Smooth muscle cell of trachea (primary cell): ENCODE measurements at places on chromosomes 1 and 21. TPM values are rescaled to one million over a fixed set of nuclear protein-coding genes. Genes with fewer than 3 reads are reported as not detected.

Gene ANXA9
- total RNA-seq, result 0.17 and 0.29 TPM in 2 replicates

Gene VASH2
- total RNA-seq, result 0.99 and 1.0 TPM in 2 replicates

Gene BLACAT1
- under 0.01 TPM in 1 of 2 replicates, not detected in the other for total RNA-seq

Gene MTARC1
- 1.2 and 3.0 TPM in 2 replicates for total RNA-seq

Gene CFHR3
- total RNA-seq, result not detected in 2 replicates

Gene OR2L2
- under 0.01 TPM in 1 of 2 replicates, not detected in the other for total RNA-seq

Gene S100A7
- not detected in 2 replicates for total RNA-seq

Gene KTI12
- total RNA-seq, result 12.4 and 15.4 TPM in 2 replicates

Gene EVA1C
- total RNA-seq, result 5.4 and 5.5 TPM in 2 replicates

Gene TBX15
- total RNA-seq, result under 0.01 TPM in 1 of 2 replicates, not detected in the other

Gene LCE3E
- total RNA-seq, result not detected in 2 replicates

Gene FCER1G
- total RNA-seq, result 0.58 TPM in 1 of 2 replicates, not detected in the other

Gene DNAJC6
- total RNA-seq, result 0.44 and 0.83 TPM in 2 replicates

Gene AMY1A
- total RNA-seq, result not detected in 2 replicates

Gene UTP25
- 13.2 and 20.4 TPM in 2 replicates for total RNA-seq

Gene SCMH1
- total RNA-seq, result 18.6 and 22.8 TPM in 2 replicates

Gene COL9A2
- 2.5 and 7.1 TPM in 2 replicates for total RNA-seq

Gene CFAP74
- not detected in 2 replicates for total RNA-seq

Gene IFI44
- 22.3 and 31.1 TPM in 2 replicates for total RNA-seq

Gene PALMD
- total RNA-seq, result 1.7 and 2.0 TPM in 2 replicates

Gene CCDC17
- 0.99 and 1.6 TPM in 2 replicates for total RNA-seq

Gene TLR5
- total RNA-seq, result 0.17 TPM in 1 of 2 replicates, not detected in the other

Gene APCS
- not detected in 2 replicates for total RNA-seq

Gene LDLRAD1
- total RNA-seq, result not detected in 2 replicates

Gene SLC35F3
- total RNA-seq, result under 0.01 TPM in 1 of 2 replicates, not detected in the other

Gene RUNX1
- 16.0 and 29.9 TPM in 2 replicates for total RNA-seq

Gene SLAMF7
- total RNA-seq, result not detected in 2 replicates

Gene SUSD4
- not detected in 2 replicates for total RNA-seq

Gene AQP10
- total RNA-seq, result under 0.01 TPM in 1 of 2 replicates, not detected in the other

Gene RPTN
- total RNA-seq, result not detected in 2 replicates

Gene C1orf94
- total RNA-seq, result not detected in 2 replicates

Gene RNF207
- total RNA-seq, result 6.8 and 17.5 TPM in 2 replicates

Gene CFH
- total RNA-seq, result 128 and 162 TPM in 2 replicates

Gene RGS13
- not detected in 2 replicates for total RNA-seq

Gene PRDM2
- 10.3 and 14.8 TPM in 2 replicates for total RNA-seq

Gene USH2A
- under 0.01 TPM in 1 of 2 replicates, not detected in the other for total RNA-seq

Gene TMEM240
- total RNA-seq, result 4.5 and 5.5 TPM in 2 replicates

Gene LCE2C
- not detected in 2 replicates for total RNA-seq
